NCI-H2227 treated with DMSO at 0.1 percent for 48 hours (cell line): ENCODE measurements at places on chromosomes 5 and 9.

GRCh38 chr5:17989567-17990563 lies 355.6 kb downstream of the TAF11L14 start:
- no peak for DNase-seq

DNA sequence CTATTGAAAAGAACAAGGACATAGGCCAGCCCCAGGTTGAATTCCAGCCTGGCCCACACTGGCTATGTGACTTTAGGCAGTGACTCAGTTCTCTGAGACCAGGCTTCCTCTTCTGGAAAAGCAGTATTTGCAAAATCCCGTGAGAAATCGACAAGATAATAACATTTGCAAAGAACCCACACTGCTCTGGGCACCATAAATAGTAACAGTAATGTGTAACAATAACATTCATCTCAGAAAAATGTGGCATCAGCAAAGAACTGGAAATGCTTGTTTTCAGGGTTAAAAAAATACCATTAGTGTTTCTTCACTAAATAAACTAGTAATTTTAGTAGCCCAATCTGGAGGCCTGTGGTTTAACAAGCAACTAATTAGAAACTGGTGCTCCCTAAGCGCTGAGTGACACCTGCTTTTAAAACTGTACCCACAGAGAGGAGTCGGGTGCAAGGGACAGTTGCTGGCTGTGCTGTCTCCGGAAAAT lies 148.4 kb downstream of the TTLL11 start:
- DNase-seq: no peak

DNA sequence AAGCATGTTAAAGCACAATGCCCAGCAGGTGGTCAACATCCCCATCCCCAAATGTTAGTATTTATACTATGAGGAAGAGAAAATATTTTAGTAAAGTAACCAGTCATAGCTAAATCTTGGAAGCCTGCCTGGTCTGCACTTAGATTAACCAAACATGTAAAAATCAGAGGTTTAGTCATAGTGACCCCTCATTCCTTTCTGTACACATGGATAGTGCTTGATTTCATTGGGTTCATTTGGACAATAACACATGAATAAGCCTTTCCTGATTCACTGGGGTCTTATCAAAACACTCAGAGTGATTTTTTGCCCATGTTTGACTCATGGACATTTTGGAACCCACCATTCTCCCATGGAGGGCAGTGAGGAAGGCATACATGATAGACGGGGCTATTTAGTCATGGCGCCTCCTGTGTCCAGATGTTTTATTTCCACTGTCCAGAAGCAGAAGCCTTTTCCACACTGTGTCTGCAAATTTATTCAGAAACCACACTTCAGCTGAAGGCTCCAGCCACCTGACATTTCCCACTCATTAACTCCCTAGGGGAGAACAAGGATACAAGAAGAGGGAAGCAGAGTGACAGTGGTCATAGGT lies 32.5 kb downstream of the OR1J1 start:
- no peak for DNase-seq

GRCh38 chr5:3041001-3041400 lies 289.5 kb upstream of the IRX2 start:
- no peak for DNase-seq

- DNase-seq: no peak
Measured at GRCh38 chr9:83430681-83431080, 107.5 kb downstream of the FRMD3 start.

- no peak for DNase-seq
Measured at GRCh38 chr9:72292874-72293607, 72.0 kb downstream of the ZFAND5 start.

DNA sequence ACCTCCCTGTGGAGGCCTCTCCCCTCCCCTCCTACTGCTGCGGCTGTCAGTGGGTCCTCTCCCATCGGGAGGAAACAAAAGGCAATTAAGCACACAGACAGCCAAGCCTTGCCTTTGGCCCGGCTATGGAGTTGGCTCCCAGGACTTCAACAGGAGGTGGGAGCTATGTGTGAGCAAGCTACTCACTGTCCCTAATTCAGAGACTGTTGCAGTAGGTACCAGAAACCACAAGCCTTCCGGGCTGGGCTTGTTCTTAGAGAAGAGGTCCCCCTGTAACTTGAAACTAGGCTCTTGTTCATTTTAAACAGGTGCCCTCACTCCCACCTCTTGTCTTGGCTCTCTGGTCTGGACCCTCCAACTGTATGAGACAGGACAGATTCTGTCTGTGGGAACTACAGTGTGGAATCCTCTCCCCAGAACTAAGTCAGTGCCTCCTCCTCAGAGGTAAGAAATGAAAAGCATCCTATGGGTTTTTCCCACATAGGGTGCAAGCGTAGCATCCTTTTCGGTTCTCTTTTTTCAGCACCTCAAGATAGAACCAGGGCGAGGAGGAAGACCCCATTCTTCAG lies 561.1 kb downstream of the EBF1 start:
- DNase-seq: no peak

- no peak for DNase-seq
Measured at GRCh38 chr9:113588242-113588810, 124.8 kb downstream of the RGS3 start.

DNA sequence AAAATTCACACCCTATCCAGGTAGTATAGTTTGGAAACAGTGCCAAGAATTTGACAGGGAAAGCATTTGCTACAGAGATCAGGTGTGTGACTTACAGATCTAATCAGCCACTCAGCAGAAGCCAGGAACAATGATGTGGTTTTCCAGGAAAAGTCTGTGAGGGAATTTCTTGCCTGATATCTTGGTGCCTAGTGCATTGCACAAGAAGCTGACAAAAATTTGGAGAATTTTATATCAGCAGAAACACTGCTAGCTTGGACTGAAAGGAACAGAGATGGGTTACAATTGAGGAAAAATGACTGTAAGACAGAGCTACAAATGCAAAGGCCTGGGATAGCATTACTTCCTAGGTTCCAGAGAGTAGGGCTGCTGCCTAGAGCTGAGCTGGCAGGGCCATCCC lies 658.1 kb upstream of the CHD1 start:
- DNase-seq: no peak

GRCh38 chr9:85425153-85425611 lies 316.6 kb downstream of the AGTPBP1 start:
- DNase-seq: peak; percentile 26

DNA sequence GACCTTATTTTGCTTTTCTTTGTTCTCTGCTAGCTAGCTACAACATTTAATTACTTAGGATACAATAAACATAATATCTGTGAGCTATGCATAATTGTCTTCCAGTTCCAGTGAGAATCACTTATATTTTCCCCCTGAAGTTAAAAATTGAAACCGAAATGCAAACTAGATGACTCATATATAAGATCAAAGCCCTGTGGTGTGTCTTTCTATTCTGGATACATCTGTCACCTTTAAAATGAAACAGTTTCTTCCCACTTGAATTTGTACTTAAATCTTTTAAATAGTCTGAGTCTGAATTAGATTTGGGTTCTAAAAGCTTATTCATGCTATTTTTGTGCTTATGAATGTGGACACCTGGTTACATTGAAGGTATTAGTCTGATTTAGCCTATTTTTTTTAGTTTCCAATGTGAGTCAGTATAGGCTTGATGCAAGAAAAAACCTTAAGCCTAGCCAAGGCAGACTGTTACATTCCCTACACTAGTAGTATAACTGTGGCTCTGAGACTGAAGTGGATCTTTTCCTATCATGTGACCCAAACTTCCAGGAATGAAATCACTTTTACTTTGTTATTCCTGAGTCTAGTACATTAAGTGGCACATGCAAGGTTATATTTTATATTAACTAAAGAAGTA lies 703.5 kb upstream of the RGMB start:
- no peak for DNase-seq

DNA sequence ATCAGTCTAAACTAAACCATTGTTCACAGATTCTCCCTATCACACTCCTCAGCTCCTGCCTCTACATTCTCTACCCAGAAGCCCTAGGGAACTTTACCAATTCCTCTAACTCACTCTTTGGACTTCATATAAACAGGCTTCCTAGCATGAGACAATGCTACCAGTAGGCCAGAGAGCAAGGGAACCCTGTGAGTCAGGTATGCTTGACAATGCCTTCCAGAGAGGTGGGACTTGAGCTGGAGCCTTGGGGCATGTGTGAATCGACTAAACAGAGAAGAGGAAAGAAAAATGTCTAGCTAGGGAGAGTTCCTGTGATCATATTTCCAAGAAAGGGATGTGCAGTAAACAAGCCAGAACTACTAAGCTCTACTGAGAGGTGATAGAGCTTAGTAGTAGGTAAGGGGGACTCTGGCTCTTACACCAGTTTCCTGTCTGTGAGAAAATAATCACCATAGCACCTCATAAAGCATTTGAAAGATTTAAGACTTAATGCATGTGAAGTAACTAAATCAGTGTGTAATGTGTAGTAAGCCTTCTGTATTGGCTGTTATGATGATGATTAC lies 6.4 kb upstream of the RFK start:
- no peak for DNase-seq

DNA sequence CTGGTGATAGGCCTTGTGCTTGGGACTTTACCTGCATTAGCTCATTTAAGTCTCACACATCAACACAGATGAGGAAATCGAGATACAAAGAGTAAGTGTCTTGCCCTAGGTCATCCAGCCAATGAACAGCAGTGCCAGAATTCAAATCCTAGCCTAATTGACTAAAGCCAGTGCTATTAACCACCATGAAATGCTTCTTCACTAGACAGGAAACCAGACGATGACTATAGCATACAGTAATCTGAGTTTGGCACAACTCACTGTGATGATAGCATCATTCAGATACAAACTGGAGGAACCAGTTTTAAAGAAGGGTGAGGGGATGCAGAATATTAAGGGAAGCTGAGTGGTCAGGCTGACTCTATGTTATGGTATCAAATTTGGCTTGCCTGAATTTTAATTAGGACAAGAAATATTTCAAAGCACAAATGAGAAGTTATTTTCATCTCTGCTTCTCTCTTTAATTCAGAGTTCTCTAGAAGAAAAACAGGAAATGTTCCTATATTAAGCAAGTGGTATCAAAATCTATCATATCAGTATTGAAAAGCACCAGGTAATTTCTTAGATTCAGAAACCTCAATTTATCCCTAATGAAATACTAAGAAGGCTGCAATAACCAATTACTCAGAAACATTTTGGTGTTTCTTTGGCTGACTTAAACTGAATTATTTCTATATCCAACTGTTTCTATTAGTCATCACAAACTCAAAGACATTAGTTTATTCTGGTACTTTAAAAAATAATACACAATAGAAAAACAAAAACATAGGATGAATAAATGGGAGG lies 147.0 kb upstream of the RASA1 start:
- no peak for DNase-seq

DNA sequence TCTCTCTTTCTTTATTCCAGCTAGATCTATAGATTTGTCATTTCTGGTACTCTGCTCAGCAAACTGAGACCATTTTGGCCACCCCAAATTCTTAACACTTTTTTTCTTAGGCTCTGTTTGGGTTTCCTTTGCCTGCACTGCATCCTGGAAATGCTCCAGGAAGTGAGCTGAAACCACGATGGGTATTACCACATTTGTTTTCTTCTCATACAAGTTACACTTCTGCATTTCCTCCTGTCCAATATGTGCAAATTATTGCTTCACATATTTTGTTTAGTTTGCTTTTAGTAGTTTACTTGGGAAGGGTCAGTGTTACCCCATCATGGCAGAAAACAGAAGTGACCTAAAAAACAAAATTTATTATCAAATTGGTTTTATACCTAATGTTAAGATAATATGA lies 498.6 kb upstream of the GRIN3A start:
- DNase-seq: no peak

DNA sequence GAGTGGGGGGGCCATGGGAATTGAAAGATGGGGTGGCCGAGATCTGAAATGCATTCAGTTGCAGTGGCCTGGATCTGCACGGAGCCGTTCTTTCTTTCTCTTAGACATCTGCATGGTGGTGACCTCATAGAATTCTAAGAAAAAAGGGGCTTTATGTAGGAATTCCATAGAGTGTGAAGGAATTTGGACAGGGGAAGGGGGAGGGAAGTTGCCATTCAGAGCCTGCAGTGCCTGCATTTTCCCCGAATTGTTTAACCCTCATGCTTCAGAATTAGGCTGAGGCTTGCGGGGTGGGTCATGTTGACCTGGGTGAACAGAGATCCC lies 4.9 kb downstream of the NEK6 start:
- DNase-seq: no peak

DNA sequence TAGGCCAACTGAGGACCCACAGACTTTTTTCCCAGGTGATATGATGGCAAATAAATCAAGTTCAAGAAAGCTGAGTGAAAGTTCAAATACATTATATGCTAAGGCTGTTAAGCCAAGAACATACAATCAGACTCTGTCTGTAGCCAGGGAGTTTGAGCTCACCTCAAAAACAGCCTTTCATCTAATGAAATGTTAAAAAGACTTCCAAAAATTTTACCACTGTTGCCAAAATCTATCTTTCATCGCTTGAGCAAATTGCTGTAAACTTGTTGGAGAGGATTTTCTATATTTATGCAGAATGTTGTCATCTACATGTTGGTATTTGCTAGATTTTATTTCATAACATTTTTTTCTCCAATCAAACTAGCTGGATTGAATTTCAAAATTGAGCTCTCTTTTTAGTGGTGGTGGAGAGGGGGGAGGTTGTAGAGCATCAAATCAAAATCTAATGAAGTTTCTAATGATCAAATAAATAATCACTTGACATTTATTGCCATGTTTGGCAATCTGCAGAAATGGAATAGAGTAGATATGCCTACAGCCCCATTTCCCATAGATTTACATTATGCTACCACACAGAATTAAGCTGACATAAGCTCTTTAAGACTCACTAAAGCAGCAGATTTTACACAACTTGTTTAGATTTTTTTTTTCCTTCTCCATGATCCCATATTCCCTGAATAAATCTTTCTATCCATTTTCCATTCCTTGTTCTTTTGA lies 828.9 kb upstream of the ZNF608 start:
- no peak for DNase-seq

DNA sequence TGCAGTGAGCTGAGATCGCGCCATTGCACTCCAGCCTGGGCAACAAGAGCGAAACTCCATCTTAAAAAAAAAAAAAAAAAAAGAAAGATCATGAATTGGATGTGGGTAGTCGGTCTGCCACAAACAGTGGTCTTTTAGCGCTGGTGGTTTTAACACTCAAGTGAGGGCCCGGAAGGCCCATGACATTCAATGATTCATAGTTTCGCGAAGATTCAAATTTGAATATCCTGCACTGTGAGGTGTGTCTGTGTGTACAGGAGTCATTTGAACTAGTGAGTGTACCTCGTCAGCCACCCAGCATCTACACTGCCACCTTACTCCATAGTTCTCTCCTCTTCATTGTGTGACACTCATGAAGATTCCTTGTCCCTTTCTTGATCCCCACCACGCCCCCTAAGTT lies 41.3 kb downstream of the CFAP77 start:
- DNase-seq: no peak

DNA sequence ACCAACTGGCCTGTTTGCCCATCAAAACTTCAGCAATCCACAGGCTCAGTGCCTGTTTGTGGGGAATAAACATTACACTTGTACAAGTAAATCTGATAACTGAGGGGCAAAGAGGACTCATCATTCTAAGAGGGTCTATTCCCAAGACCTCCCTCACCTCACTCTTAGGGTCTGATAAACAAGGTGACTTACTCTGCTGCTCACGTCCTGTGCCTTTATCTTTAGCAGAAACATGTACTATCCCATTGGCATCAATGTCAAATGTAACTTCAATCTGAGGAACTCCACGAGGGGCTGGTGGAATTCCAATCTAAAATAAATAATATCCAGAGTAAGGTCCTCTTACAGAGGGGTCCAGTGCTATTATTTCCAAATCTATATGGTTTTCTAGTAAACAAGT lies 14.6 kb upstream of the ETF1 start:
- DNase-seq: no peak

- no peak for DNase-seq
Measured at GRCh38 chr9:79705704-79706103, 133.9 kb downstream of the TLE4 start.

GRCh38 chr5:15789642-15790041 lies 289.7 kb downstream of the FBXL7 start:
- DNase-seq: no peak

- no peak for DNase-seq
Measured at GRCh38 chr9:18233311-18233710, 240.6 kb upstream of the ADAMTSL1 start.
